Stimulated activated naive CD4-positive, alpha-beta T cell (primary cell): ENCODE measurements at places on chromosomes 6 and 20.

GRCh38 chr20:33399924-33400323 lies 1.4 kb downstream of the CDK5RAP1 start:
- no peak for DNase-seq

GRCh38 chr20:36060676-36061075 lies 92.3 kb downstream of the CNBD2 start:
- no peak for DNase-seq

- DNase-seq = no peak
Observed at GRCh38 chr6:4809999-4810918, 34.1 kb downstream of the CDYL start.

GRCh38 chr6:47634210-47635047 lies 64.0 kb upstream of the ADGRF4 start:
- DNase-seq = no peak

- DNase-seq = no peak
Observed at GRCh38 chr6:66065313-66065712, 358.3 kb upstream of the EYS start.

DNA sequence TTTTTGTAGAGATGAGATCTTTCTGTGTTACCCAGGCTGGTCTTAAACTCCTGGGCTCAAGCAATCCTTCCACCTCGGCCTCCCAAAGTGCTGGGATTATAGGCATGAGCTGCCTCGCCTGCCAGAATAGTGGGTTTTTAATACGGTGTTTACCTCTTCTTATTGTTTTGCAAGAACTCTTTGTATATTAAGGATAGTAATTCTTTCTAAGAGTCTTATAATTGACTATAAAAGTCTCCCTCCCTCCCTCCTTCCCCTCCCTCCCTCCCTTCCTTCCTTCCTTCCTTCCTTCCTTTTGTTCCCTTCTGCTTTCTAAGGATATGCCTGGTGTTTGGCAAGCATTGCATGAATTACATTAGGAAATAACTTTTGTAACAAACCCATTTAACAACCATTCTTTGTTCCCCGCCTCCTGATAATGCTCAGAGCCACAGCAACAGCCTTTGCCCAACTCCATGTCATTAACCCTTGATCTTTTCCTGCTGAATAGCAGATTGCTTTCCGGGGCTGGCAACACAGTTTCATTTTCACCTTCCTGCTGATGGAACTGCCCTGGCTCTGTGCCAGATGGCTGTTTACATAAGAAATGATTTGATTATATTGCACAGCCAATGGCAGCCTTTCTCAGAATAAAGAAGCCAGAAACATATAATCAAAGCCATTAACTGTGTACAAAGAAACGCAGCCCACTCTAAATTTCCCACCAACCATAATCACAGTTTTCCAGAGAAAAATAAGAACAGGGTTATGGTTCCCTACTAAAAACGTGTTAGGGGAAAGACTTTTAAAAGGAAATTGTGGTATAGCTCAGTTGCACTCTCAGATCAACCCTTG lies 143.7 kb upstream of the PTPN1 start:
- DNase-seq = no peak

GRCh38 chr6:159044899-159045727 lies at the start of gene TAGAP:
TSS of gene TAGAP (minus strand) at chr6:159044991. CDS start at chr6:159044146, 845 bp downstream.
- DNase-seq = peak; percentile 71

GRCh38 chr6:113644861-113645575 lies 212.1 kb upstream of the MARCKS start:
- no peak for DNase-seq

- no peak for DNase-seq
Observed at GRCh38 chr20:59062081-59062480, 19.5 kb upstream of the PRELID3B start.

DNA sequence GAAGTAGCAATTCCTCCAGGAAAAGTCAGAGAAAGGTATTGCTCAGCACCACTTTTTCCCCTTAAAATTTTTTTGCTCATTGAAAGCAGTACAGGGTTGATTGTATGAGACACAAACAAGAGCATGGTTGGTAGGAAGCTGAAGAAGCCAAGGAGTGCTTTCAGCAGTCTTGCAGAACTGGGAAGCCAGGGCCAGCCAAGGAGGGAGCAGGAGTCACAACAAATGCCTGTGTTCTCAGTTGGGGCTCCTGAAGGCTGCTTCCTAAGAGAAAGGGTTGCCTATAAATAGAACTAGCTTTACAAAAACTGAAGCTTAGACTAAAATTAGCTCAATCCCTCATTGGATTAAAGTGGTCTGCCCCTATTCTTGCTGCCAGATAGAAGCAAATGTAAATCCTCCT lies 3.3 kb upstream of the THEMIS start:
- no peak for DNase-seq

DNA sequence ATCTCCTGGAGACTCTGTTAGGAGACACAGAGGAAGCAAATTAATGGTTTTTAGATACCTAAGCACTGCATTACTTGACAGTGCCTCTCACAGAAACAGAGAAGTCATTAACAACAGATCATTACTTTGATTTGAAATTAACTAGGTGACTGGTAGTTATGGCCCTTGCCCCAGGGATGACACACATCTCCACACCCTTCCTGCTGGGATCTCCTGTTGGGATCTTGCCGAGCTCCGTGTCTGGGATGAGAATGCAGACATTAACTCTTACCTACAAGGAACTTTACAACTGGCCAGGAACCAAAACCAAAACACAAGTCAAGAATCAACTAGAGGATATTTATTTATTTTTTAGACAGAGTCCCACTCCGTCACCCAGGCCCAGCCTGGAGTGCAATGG lies 2.2 kb upstream of the PRELID3B start:
- no peak for DNase-seq

GRCh38 chr6:154292066-154292465 lies 64.5 kb downstream of the IPCEF1 start:
- DNase-seq = no peak

GRCh38 chr20:38346741-38347140 lies 459 bp downstream of the LBP start:
- DNase-seq = no peak

DNA sequence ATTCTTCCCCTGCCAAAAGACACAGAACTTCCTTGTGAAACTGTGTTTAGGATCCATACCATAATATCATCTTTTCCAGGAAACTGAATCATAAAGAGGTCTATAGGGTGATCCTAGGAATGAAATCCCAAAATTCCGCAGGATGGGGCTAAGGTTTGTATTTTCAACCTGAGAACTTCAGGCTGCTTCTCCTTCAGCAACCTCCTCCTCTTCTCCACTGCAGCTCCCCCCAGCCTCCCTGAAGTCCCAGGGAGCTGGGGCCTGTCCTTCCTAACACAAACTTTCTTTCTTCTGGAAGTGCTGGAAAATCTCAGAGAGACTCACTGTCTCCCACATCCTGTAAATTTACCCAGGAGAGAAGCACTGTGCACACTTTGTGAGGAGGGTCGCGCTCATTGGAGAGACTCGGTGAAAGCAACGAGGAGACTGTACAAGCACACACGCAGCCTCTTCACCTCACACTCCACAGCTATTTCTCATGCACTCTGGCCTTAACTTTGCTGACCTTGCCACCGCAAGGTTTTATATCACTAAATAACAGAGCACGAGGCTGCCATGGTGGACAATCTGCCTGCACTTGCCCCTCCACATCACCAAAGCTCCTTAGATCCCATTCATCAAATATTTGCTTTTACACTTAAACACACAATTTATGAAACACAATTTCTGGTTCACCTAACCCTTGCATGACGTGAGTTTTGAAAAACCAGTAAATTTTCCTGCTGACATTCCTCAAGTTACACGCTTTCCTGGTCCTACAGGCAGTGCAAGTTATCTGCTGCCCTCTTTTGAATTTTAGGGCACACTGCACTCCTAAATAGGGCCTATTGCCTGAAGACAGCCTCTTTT lies 14.3 kb downstream of the ID4 start:
- no peak for DNase-seq

- no peak for DNase-seq
Observed at GRCh38 chr6:121330516-121330915, 3.8 kb downstream of the TBC1D32 start.

GRCh38 chr20:47543006-47543431 lies 41.3 kb downstream of the NCOA3 start:
- no peak for DNase-seq

- DNase-seq = no peak
Observed at GRCh38 chr20:24766143-24766527, 182.9 kb upstream of the CST7 start.

DNA sequence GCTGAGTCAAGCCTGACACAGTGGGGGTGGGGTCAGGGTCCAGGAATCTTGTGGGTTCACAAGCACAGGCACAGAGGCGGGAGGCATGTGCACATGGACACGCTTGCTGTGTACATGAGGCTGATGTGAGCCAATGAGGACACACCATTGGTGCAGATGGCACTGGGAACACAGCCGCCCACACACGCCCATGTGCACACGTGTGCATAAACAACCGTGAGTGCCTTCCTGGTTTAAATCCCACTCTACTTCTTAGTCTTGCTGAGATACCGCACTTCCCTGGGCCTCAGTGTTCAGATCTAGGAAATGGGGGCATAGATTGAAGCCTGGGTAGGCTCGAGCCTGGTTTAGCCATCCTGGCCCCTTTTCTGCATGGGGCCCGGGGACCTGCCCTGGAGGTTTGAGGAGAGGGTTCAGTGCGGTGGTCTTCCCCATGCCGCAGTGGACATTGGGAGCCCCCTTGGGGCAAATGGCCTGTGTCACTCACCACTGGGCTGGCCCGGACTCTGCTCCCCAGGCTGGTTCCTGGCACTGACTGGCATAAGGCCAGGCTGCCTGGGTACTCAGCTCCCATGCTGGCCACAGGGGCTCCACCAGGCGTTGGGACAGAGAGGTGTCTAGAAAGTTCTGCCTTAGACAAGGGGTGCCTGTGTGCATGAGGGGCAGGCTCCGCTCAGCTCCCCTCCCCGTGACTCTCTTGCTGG lies 60.2 kb downstream of the CEBPB start:
- no peak for DNase-seq
